Activated T-helper 17 cell treated with anti-CD3 and anti-CD28 coated beads, Interleukin-2, amount 50 U/mL, for 72 hours (primary cell): ENCODE measurements at places on chromosomes 7 and 10.
A peak's percentile ranks its signal among the peaks of the same experiment; 100 is the strongest.

DNA sequence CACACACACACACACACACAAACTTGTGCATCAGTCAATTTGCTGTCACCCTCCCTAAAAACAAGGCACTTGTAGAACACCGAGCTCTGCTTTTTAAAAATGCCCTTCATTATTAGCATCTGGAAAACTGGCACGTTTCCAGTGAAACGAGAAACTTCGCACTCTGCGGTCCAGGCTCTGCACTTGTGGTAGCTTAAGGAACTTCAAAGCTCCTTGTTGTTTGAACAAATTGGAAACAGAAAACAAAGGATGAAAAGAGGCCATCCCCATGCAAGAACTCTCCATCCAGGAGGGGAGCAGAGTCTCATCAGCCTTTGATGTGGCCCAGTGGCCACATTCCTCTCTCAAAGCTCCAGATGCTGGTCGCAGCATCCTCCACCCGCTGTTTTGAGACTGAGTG, 105.1 kb downstream of the C10orf90 start:
- ATAC-seq = no peak

DNA sequence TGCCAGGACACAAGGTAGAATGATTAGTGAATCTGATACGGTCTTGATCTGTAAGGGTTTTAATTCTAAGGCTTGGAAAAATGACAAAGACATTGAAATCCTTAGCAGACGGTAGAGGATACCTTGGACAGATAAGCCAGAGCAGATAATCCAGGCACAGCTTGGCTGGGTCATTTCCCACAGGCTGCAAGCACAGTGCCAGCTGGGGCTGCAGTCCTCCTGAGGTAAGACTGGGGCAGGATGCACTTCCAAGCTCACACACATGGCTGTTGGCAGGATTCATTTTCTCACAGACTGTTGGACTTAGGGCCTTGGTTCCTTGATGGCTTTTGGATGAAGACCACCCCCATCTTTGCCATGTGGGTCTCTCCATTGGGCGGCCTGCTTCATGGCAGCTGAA, 63.2 kb upstream of the BMPER start:
- ATAC-seq = no peak

GRCh38 chr7:138164804-138165203, 88.5 kb downstream of the AKR1D1 start:
- ATAC-seq = no peak

DNA sequence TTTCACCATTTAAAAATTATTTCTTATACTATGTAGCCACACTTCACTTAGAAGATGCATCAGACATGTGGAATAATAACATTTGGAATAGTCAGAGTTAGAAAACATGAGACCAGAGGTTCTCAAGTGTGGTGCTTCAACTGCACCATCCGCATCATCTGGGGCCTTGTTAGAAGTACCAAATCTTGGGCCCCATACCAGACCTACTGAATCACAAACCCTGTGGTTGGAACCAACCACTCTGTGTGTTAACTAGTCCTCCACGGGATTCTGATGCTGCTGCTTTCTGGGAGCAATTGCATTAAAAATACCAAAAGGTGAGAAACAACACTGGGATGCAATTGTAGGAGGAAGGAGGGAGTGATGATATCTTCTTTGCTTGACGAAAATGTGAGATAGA, 125.2 kb downstream of the GNAT3 start:
- no peak for ATAC-seq

DNA sequence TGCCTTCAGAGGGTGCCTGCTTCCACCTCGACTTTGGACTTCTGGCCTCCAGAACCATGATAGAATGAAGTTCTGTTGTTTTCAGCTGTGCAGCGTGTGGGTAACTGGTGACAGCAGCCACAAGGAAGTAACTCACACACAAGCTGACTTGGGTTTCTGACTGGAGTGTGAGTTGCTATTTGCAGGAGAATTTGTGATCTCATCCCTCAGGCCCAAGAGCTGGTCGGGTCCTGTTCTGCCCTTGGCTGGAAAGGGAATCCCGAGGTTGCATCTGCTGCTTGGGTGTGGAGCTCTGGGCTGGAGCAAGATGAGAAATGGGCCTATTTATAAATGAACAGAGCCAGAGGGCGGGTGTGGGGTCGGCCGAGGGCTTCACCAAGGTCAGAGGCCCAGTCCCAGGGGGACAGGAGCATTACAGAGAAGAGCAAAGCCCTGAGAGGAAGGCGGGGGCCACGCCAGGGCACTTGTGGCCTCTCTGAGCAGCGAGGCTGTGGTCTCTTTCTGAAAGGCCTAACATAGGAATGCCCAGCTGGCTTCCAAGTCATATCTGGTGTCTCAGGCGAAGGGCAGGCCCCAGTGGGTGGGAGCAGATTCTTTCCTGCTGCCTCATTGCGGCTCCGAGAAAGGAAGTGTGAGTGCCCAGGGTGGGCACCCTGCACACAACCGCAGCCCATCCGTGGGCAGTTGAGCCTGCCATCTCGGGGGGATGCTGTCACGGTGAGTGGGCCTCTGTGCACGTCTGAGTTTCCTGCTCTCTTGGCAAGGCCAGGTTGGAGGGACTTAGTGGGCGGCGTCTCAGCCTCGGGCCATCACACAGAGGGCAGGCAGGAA, 26.5 kb upstream of the C10orf71 start:
- ATAC-seq = peak; percentile 32
